ENCODE measurements at places on chromosomes 2 and 18.

DNA sequence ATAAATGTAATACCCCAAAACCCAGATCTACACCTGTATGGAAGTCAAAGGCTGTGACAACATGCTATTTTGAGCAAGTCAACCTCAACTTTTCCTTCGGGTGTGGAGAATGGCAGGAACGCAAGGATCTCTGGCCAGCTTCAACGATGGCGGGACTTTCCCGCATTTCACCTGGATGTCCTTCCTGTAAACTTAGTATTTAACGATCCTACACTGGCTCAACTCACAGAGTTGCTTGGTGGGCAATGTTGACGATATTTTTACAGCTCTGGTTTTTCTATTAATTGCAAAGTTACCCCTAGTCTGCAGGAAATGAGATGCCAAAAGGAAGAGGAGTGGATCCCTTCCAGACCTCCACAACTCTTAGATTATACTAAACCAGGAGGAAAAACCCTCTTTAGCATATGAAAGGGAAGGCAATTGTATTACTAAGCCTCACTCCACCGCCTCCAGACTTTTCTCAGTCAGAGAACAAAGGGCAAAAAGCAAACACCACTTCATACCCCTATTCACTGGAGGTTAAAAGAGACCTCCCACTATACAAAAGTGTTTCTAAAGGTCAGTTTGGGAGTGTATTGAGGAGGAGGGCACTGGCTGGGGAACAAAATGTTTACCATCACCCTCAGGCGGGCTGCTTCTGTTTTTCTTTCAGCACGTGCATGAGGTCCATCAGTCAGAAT is 56.5 kb upstream of the ACVR1 start:
- no peak for DNase-seq

GRCh38 chr2:200592406-200593075 is 6.7 kb downstream of the AOX1 start:
- no peak for DNase-seq

GRCh38 chr2:207409517-207409916 is 120.2 kb upstream of the CREB1 start:
- DNase-seq, result no peak

DNA sequence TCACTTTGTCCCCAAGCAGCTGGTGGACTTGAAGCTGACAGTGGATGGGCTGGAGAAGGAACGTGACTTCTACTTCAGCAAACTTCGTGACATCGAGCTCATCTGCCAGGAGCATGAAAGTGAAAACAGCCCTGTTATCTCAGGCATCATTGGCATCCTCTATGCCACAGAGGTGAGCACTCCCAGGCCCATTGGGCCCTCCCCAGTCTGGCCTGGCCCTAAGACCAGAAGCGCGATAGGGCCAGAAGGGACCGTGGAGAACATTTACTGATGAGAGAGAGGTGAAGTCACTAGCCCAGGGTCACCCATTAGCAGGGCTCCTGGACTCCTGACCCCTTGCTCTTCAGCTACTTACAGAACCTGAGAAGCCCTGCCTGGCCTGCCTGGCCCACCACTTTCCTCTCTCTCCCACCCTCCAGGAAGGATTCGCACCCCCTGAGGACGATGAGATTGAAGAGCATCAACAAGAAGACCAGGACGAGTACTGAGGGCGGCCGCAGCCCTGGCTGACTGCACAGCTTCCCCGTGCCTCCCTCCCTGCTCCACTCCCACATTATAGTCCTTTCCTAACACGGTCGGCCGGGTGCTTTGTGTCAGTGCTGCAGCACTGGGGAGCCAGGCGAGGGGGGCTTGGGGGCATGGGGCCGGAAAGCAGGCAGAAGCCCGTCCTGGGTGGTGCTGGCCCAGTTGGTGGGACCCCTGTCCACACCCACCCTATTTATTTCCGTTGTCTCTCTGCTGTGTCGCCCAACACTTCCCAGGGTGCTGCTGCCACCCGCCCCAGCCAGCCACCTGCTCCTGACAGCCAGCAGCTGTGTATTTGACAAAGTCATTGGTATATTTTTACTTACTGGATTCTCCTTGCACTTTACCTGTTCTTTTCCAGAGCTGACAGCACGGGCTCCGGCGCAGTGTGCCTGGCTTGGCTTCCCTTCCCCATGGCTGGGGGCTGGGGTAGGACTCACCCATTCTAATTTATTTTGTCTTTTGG is 6.6 kb upstream of the TMEM214 start:
- DNase-seq, result no peak

DNA sequence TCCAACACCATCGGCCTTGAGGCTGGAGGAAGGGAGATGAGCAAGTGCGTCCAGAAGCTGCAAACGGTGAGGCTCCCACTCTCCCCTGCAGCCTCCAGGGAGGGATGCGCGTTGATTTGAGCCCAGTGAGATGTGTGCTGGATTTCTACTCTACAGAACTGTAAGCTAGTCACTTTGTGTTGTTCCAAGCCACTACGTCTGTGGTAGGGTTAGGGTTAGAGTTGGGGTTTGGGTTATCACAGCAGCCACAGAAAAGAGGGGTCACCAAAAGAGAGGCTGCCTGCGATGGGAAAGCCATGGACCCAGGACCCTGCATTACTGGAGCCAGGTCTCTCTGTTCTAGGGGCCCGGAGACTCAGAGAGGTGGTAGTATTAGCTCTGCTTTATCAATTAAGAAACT is 94.5 kb downstream of the KCNF1 start:
- DNase-seq, result no peak

- no peak for DNase-seq
These were observed 28.0 kb upstream of the PIEZO2 start for GRCh38 chr18:11177382-11177781.

DNA sequence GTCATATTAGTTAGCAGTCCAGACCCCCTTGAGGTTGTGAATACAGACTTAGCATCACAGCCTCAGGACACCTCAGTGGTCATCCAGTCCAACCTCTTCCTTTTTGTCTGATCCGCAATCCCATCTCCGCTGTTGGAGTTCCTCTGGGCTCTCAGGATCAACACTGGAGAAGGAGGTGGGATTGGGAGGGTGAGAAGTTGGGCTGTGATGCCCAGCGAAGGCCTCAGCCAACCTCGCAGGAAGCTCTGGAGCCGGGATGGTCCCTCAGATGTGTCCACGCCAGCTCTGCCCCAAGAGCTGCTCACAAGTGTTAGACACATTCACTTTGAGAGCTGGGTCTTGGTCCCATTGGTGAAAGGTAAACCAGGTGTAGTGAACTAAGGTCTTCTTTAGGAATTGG is 74.9 kb upstream of the AFF3 start:
- DNase-seq, result no peak

- DNase-seq, result no peak
These were observed 284.4 kb downstream of the SOX11 start for GRCh38 chr2:5976531-5977065.

Data from activated T-cell treated with anti-CD3 and anti-CD28 coated beads, Interleukin-2, amount 50 U/mL, for 48 hours (primary cell).